Activated naive CD8-positive, alpha-beta T cell treated with anti-CD3 and anti-CD28 coated beads, Interleukin-2, amount 50 U/mL, for 16 hours (primary cell): ENCODE measurements at places on chromosomes 5 and 9.

GRCh38 chr9:35882263-35882848 lies 12.2 kb upstream of the OR13J1 start:
- DNase-seq = peak; percentile 62

DNA sequence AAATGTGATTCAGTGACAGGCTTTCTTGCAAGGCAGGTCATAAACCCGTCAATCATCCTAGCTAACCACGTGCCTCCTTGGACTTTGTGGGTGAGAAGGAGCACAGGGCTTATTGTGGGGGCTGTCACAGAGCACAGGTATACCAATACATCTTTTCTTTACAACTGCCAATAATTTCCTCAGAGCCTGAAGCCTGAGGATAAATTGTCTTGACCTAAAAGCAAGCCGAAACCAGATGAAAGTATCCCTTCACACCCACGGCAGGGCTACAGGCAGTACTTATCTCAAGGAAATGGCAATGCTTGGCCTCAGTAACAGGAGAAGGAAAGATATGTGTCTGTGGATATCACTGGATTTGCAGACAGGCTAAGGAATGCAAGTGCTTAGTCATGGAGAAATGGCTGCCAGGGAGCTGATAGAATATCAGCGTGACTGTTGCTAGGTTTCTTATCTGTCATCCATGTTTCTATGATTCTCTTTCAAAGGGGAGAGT lies 90.3 kb upstream of the ZNF366 start:
- DNase-seq = no peak

GRCh38 chr9:106799152-106799551 lies 63.8 kb upstream of the ZNF462 start:
- DNase-seq = no peak

DNA sequence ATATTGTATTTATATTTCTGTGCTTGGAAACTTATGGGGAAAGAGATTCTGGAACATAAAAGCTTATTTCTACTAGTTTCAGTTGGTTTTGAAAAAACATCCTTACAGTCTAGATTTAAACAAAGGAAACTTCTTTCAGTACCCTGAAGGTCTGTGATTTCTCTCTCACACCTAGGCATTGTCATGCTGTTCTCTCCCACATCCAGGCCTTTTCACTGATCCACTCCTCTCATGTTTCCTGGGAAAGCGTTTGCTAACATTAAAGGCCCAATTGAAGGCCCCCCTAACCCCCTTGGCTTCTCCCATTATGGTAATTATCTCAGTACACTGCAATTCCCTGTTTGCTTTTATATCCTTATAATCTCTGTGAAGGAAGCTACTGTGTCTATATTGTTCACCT lies 856 bp upstream of the PCDHGA3 start:
- DNase-seq = no peak

DNA sequence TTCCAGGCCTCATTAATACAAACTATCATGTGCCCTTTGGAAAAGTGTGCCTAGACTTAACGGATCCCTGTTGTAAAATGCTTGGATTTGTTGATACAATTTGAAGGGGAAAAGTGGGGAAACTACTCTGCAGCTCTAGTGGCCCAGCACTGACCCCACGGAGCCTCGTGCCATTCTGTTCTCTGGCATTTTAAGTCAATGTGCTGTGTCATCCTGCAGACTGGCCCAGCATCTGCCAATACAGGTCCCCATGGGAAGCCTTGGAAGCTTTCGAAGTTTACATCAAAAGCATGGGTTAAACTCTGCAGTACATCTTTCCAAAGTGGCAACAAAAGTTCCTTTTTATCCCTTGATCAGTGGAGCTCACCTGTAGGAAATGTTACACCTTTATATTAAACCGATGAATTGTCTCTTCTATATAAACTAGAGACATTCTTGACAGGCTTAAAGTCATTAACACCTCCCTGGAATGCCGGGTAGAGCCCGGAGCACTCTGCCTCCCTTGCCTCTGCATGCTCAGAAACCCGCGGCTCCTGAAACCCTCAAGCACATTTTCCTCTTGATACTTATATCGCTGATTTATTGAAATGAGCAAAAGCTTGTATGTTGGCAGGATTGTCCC lies 596.0 kb upstream of the ADAMTS16 start:
- DNase-seq = no peak

DNA sequence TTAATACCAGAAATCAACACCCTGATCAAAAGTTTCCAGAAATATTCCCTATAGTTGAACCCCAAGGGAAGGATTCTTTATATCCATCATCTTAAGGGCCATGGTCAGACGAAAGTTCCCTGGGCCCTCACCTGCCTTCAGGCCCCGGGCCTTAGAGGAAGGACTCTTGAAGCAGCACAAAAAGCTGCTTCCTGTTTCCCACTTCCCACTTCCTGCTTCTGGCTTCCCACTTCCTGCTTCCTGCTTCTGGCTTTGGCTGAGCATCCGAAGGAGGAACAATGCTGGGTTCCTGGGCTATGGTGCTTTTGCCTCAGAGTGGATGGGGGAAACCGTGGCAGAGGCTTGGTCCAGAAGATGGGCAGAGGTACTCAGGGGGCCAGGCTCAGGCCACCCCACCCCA lies 25.8 kb upstream of the DAP start:
- no peak for DNase-seq
